ENCODE measurements at places on chromosomes 3 and 15. TPM values are rescaled to one million over a fixed set of nuclear protein-coding genes. Genes with fewer than 3 reads are reported as not detected.

Gene SLC51B
- not detected for total RNA-seq

Gene LDHAL6B
- not detected for total RNA-seq

Gene SH2D7
- total RNA-seq, result not detected

Gene DNASE1L3
- 0.97 TPM for total RNA-seq

Gene DPP8
- total RNA-seq, result 40.8 TPM

Gene SYNM
- total RNA-seq, result 1.6 TPM

Gene GAP43
- not detected for total RNA-seq

Gene ROPN1B
- not detected for total RNA-seq

Gene LPCAT4
- 12.8 TPM for total RNA-seq

Gene NRROS
- 1.3 TPM for total RNA-seq

Gene GPR149
- not detected for total RNA-seq

Gene CLSTN2
- 4.2 TPM for total RNA-seq
